ENCODE measurements at places on chromosomes 12 and 14. TPM values are rescaled to one million over a fixed set of nuclear protein-coding genes. Genes with fewer than 3 reads are reported as not detected.
A peak's percentile ranks its signal among the peaks of the same experiment; 100 is the strongest.

DNA sequence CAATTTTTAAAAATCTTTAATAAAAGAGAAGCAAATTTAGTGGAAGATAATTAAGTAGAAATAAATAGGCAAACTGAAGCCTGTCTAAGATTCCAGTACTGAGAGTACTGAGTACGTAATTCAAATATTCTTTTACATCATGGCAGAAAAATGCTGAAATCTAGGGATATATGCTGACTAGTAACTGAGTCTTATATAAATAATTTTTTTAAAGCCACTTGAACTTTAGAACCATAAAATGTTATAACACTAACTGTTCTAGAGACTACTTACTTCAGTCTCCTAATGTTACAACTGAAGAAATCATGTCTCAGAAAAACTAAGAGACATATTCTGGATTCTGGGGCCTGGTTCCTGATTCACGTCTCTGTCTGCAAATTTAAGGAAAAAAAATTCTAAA, 230.6 kb upstream of the PLEKHG7 start:
- no peaks in the 10 kb centered on the region for H3K27me3 ChIP-seq
- peaks cover 7% of the 10 kb centered on the region for H3K4me1 ChIP-seq
- H3K36me3 ChIP-seq = no peaks in the 10 kb centered on the region
- no peak for DNase-seq
- H3K4me3 ChIP-seq = no peak overlapping the region
- H3K27ac ChIP-seq = no peak overlapping the region

The ALX1 gene
- 0.53 TPM for total RNA-seq

The AGAP2 gene
- total RNA-seq = 0.68 TPM

GRCh38 chr12:57342207-57342691, 88.6 kb downstream of the R3HDM2 start:
- peaks cover 3% of the 10 kb centered on the region for H3K4me1 ChIP-seq
- no peaks in the 10 kb centered on the region for H3K27me3 ChIP-seq

The RPS6KA5 gene
- 11.5 TPM for total RNA-seq

DNA sequence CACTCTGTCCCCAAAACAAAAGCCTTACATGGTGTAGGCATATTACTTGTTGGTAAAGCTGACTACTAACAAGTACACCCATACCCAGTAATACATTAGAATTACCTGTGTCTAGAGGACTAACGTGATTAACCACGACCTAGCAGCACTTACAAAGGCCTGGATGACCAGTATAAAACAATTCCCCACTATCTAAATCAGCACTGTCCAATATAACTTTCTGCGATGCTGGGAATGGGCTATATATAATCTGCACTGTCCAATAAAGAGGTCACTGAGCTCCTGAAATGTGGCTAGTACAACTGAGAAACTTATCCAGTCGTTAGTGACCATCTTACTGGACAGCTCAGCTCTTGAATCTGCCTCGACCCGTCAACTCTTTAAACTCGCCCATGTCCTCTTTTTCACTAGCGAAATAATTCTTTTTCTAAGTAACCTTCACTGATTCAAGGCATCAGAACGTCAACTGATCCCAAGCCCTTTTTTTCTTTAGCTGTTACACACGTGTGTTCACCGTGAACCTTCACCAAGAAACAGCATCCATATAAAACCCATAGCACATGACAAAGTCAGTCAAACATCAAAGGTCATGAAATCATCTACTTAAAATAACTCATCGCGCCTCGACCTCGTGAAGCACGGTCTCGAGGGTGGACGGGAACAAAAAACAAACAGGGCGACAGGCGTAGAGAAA, 905 bp upstream of the CIPC start:
- peak overlapping the region; percentile 91 for H3K27ac ChIP-seq
- no peak for DNase-seq
- H3K4me1 ChIP-seq = peaks cover 7% of the 10 kb centered on the region
- no peaks in the 10 kb centered on the region for H3K36me3 ChIP-seq
- no peaks in the 10 kb centered on the region for H3K27me3 ChIP-seq

DNA sequence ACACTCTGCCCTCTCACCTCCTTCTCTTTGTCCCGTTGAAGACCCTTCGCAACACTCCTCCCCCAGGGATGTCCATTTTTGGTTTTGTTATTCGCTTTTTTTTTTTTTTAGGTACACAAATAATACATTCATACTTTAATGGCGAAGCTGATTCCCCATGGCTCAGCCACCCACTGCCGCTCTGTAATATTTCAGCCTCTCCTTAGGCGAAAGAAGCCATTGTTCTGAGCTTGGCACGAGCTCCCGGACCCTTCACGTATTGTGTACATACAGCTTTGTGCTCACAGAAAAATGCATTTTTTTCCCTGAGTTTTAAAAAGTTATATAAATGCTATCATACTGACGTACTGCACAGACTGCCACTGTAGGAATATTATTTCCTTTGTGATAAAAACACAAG, 115.0 kb downstream of the TMEM132C start:
- H3K36me3 ChIP-seq = no peaks in the 10 kb centered on the region
- H3K27ac ChIP-seq = no peak overlapping the region
- no peaks in the 10 kb centered on the region for H3K27me3 ChIP-seq

The NUAK1 gene
- 16.3 TPM for total RNA-seq

- no peaks in the 10 kb centered on the region for H3K27me3 ChIP-seq
- H3K4me1 ChIP-seq = no peaks in the 10 kb centered on the region
- no peaks in the 10 kb centered on the region for H3K36me3 ChIP-seq
- no peak overlapping the region for H3K27ac ChIP-seq
- no peak for DNase-seq
Measured at GRCh38 chr12:123916729-123917128, 55.9 kb downstream of the CCDC92 start.

DNA sequence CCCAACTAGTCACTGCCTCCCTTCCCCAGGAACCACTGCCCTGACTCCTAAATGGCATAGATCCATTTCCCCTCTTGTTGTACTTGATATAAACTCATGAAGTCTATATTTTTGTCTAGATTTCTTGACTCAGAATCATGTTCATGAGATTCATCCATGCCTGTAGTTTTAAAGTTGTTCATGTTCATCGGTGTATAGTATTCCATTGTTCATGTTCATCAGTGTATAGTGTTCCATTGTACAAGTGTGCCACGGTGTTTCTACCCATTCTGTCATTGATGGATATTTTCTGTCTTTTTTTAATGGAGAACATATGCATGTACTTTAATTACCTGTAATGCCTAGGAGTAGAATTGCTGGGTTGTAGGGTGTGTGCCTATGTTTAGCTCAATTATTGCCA, 261.7 kb downstream of the CACNA1C start:
- H3K4me3 ChIP-seq = no peak overlapping the region
- no peaks in the 10 kb centered on the region for H3K36me3 ChIP-seq
- no peaks in the 10 kb centered on the region for H3K4me1 ChIP-seq
- H3K27ac ChIP-seq = no peak overlapping the region

DNA sequence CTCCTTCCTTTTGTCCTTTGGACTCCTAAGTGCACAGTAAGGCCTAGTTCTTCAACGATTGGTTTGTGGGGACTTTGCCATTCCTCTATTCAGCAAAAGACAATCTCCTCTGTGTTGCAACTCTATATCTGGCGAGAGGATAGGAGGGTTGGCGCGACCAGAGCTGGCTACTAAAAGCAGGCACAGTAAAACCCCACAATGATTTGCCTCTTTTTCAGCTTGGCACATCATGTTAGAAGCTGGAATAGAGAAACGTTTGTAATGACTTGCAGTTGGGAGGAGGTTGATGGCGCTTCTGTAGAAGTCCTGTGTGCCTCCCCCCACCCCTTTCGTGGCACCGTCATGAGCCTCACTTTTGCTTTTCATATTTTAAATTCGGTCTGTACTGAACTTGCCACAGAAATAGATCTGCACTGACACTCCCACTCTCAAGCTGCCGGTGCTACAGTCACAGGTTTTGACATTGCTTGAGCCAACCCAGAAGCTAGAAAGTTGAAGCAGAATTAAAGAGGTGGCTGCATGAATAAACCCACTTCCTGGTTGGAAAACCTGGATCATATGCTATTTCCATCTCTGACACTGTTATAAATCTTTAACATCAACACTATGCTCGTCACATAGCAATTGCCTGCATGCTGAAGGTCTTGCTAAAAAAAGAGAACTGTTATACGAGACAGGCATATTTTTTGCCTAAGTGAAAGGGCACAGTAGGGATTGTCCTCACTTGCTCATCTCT, 315.3 kb upstream of the PRICKLE1 start:
- no peak for DNase-seq
- H3K27ac ChIP-seq = no peak overlapping the region

GRCh38 chr12:115320967-115321366, 637.0 kb upstream of the TBX3 start:
- H3K27me3 ChIP-seq = no peaks in the 10 kb centered on the region
- H3K27ac ChIP-seq = no peak overlapping the region
- no peak overlapping the region for H3K4me3 ChIP-seq
- no peak for DNase-seq

DNA sequence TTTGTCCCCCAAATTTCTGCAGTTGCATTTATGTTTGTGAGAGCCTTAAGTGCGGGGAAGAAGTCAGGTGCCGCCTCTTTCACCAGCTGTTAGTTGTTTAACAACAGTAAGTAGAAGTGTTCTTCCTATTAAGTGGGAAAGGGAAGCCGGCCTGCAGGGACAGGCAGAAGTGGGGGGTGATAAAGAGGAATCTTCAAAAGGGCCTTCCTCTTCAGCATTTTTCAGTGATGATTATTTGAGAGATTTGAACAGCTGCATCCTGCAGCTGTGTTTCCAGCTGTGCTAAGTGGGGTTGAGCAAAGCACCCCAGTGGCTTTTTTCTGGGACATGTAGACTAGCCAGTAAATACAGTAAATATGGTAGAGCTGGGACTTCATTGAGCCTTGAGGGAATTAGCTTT, 32.1 kb upstream of the SLC38A1 start:
- DNase-seq = no peak
- H3K36me3 ChIP-seq = no peaks in the 10 kb centered on the region
- no peaks in the 10 kb centered on the region for H3K27me3 ChIP-seq
- H3K4me1 ChIP-seq = peaks cover 3% of the 10 kb centered on the region

DNA sequence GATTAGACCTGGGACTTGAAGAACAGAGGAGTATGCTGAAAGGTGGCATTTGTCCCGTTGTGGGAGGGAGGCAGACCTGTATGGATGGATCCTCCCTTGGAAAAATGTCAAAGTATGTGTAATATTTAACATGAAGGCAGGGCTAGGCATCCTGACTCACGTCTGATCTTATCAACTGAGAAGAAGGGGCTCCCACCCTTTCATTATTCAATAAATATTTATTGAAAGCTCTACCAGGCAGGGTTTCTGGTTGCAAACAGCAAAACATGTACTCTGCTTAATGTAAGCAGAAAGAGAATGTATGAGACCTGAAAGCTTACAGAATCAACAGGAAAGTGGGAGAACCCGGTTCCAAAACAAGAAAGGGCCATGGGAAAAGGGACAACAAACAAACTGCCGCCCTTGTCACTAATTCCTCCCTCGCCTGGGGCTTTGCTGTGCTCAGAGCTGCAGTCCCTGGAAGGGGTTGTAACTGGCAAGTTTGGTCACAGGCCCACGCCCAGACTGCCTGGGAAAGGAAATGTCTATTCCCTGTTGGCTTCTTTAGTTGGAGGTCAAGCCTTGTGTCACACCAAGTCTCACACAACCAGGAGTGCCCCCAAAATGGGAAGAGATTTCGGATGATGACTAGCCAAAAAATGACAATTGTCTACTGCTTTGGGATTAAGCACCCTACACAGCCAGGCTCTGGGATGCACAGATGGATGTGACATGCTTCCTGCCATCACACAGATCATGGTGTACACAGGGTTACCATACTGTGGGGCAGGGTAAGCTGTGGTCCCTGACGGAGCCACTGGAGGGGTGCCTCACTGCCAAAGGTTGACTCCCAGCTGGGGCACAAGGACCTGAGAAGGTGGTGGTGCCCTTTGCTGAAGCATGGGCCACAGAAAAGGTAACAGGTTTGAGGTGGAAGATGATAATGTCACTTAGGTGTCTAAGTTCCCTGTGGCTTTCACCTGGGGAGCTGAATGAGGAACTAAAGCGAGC, 36.8 kb downstream of the RAB35 start:
- no peaks in the 10 kb centered on the region for H3K4me1 ChIP-seq
- no peak overlapping the region for H3K27ac ChIP-seq
- no peak for DNase-seq
- no peaks in the 10 kb centered on the region for H3K27me3 ChIP-seq

Measured in ovary (tissue), 10 donors.